Psoas muscle (tissue), 8 donors: ENCODE measurements at places on chromosomes 3 and 15. TPM values are rescaled to one million over a fixed set of nuclear protein-coding genes. Genes with fewer than 3 reads are reported as not detected.

GRCh38 chr3:182462152-182462551 lies 331.2 kb upstream of the ATP11B start:
- H3K36me3 ChIP-seq = no peaks in the 10 kb centered on the region
- no peak overlapping the region for H3K27ac ChIP-seq
- no peak overlapping the region for H3K4me3 ChIP-seq

GRCh38 chr3:160159341-160159740 lies 65.9 kb upstream of the C3orf80 start:
- no peak for DNase-seq
- H3K4me1 ChIP-seq = no peaks in the 10 kb centered on the region
- no peaks in the 10 kb centered on the region for H3K27me3 ChIP-seq
- no peaks in the 10 kb centered on the region for H3K36me3 ChIP-seq
- no peak overlapping the region for H3K27ac ChIP-seq

DNA sequence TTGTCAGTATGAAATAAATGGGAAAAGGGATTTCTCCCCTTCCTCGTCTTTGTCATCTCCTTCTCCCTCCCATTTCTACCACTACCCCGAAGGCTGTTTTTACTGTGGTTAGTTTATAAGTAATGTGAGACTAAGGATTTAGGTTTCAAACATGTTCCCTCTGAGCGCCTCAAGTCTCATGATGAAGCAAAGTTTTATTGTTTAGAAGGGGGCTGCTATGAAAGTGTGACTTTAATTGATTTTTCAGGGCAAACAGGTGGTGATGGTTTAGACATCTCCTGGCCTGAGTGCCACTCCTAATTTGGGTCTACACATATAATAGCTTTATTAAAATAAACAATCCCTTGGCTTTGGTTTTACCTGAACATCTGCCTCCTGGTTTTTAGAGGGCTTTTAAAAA lies 185.5 kb downstream of the MCTP2 start:
- DNase-seq = no peak
- no peaks in the 10 kb centered on the region for H3K36me3 ChIP-seq
- H3K27me3 ChIP-seq = no peaks in the 10 kb centered on the region
- H3K27ac ChIP-seq = no peak overlapping the region

- no peak overlapping the region for H3K4me3 ChIP-seq
- DNase-seq = no peak
- H3K27ac ChIP-seq = no peak overlapping the region
- H3K27me3 ChIP-seq = no peaks in the 10 kb centered on the region
Measured at GRCh38 chr3:190585805-190586630, 72.1 kb downstream of the IL1RAP start.

DNA sequence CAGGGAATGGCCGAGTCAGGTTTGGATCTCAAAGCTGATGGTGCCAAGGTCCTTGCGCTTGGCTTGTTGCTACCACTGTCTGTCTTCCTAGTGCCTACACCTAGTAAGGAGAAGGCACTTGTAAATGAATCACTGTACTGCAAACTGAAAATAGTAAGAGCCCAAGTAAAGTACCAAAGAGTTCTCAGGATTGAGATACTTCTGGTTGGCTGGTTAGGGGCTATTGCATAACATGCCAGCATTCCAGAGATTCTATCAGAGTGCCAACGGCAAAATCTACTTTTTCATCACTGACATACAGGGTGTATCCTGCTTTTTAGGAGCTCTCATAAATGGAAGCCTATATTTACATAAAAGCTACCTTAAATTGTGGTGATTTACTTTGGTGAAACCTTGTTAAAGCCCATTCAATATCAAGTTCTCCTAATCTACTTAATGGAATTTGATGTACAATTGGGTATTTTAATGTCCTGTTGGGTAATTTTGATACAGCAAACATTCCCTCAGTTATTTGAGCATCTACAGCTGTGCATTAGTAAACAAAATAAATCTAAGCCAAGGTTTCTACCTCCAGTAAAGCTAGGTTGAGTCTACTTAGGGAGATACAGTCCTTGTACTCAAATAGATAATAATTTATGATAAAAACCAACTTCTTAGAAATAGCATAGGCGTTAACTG lies 30.7 kb upstream of the CHD2 start:
- no peak overlapping the region for H3K4me3 ChIP-seq
- peak overlapping the region; percentile 13 for H3K27ac ChIP-seq
- H3K36me3 ChIP-seq = no peaks in the 10 kb centered on the region
- peaks cover 12% of the 10 kb centered on the region for H3K4me1 ChIP-seq
- H3K27me3 ChIP-seq = no peaks in the 10 kb centered on the region

GRCh38 chr3:193776626-193777358 lies 183.8 kb downstream of the OPA1 start:
- peaks cover 15% of the 10 kb centered on the region for H3K27me3 ChIP-seq
- no peak for DNase-seq
- no peak overlapping the region for H3K27ac ChIP-seq
- H3K4me3 ChIP-seq = no peak overlapping the region
- H3K36me3 ChIP-seq = no peaks in the 10 kb centered on the region
- H3K4me1 ChIP-seq = no peaks in the 10 kb centered on the region

The FAM81A gene
- polyA plus RNA-seq = 0.55 TPM

The B4GALT4 gene
- 3.2 TPM for polyA plus RNA-seq

The SLC22A14 gene
- polyA plus RNA-seq = 0.31 TPM

The SLC28A2 gene
- polyA plus RNA-seq = not detected

The CIB2 gene
- 3.7 TPM for polyA plus RNA-seq
